ENCODE measurements at places on chromosomes 3 and 15. TPM values are rescaled to one million over a fixed set of nuclear protein-coding genes. Genes with fewer than 3 reads are reported as not detected.

DNA sequence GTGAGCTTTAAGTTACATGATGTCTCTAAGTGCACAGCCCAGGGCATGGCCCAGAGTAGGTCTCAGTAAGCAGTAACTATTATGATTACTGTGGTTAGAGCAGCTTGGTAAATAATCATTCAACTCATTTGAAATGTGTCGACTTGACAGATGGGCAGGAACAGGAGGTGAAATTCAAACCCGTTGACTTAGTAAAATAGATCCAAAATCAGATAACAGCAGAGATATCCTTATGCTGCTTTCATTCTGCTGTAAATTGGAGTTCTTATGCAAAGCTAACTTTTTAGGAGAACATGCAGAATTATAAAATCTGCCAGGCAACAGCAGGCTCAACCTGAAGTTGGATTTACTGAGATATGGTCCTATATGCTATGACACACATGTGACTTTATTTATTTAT lies 118.7 kb upstream of the KLHL25 start:
- H3K36me3 ChIP-seq, result no peaks in the 10 kb centered on the region
- H3K27ac ChIP-seq, result no peak overlapping the region
- no peaks in the 10 kb centered on the region for H3K4me1 ChIP-seq
- H3K4me3 ChIP-seq, result no peak overlapping the region
- no peaks in the 10 kb centered on the region for H3K27me3 ChIP-seq

DNA sequence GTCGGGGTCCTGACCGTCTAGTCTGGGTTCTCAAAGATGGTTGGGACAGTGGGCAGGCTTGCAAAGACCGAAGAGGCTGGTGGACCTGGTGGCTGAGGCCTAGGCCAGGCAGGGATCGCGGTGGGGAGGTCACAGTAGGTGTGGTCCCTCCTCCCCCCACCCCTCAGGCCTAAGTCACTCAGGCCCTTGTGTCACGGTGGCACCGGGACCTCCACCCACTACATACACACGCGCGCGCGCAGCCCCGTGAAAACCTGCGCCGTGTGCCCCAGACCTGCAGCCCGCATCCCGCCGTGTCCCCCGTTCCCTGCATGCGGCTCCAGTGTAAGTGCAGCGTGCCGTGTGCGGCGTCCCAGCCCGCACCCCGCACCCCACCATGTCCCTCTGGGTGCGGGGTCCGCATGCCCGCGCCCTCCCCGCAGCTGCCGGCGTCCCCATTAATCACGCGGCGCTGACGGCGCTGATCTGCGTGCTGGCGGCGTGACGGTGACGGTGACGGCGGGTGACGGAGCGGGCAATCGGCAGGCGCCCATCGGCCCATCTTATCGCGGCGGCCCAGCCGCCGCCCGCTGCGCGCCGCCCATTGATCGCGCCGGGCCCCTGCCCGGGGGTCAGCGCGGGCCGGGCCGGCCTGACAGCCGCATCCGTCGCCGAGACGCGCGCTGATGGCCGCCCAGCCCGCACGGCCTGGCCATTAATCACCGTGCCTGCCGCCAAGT lies 24.4 kb downstream of the SEC61A1 start:
- peaks cover 20% of the 10 kb centered on the region for H3K4me1 ChIP-seq
- no peak overlapping the region for H3K27ac ChIP-seq
- H3K4me3 ChIP-seq, result peak overlapping the region; percentile 39
- DNase-seq, result peak; percentile 33
- peaks cover 7% of the 10 kb centered on the region for H3K36me3 ChIP-seq

Gene ULK3
- total RNA-seq, result 84.9 TPM

GRCh38 chr15:98547741-98548138 lies 100.6 kb upstream of the IGF1R start:
- H3K27ac ChIP-seq, result no peak overlapping the region
- peaks cover 10% of the 10 kb centered on the region for H3K4me1 ChIP-seq
- no peaks in the 10 kb centered on the region for H3K27me3 ChIP-seq
- no peaks in the 10 kb centered on the region for H3K36me3 ChIP-seq
- H3K4me3 ChIP-seq, result peak overlapping the region; percentile 34
- no peak for DNase-seq

Gene ALDH1A3
- total RNA-seq, result not detected

- H3K27me3 ChIP-seq, result no peaks in the 10 kb centered on the region
- H3K4me1 ChIP-seq, result no peaks in the 10 kb centered on the region
- no peaks in the 10 kb centered on the region for H3K36me3 ChIP-seq
- no peak for DNase-seq
- no peak overlapping the region for H3K27ac ChIP-seq
These were observed 72.0 kb downstream of the SCN5A start for GRCh38 chr3:38577371-38578080.

Gene SLC9C1
- total RNA-seq, result not detected

Gene ZNF501
- total RNA-seq, result 7.4 TPM

Gene CRYGS
- total RNA-seq, result 12.6 TPM

Data from CD4-positive, alpha-beta memory T cell (primary cell).